ENCODE measurements at places on chromosomes 6 and 20.

GRCh38 chr6:128033156-128033555, 132.3 kb upstream of the THEMIS start:
- no peak for DNase-seq

DNA sequence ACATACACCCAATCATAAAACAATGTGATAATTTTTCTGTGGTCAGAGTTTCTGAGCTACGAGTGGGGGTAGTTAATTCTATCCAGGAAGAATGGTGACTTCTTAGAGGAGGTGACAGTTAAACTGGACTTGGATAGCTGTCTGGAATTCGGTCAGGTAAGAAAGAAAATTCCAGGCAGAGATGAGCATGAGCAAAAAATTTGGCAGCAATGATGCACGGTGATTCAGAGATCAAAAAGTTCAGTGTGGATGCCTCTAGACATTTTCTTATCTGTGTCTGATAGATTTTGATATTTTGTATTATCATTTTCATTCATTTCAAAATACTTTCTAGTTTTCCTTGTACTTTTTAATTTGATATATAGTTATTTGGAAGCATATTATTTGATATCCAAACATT, 12.0 kb downstream of the RAET1E start:
- no peak for DNase-seq

- no peak for DNase-seq
Observed at GRCh38 chr6:106890447-106890846, 84.1 kb downstream of the CD24 start.

GRCh38 chr6:139600343-139600742, 225.9 kb upstream of the CITED2 start:
- no peak for DNase-seq

GRCh38 chr20:36483919-36484808, 57.2 kb upstream of the MYL9 start:
- DNase-seq: peak; percentile 32

- DNase-seq: no peak
Observed at GRCh38 chr20:43731927-43732326, 5.1 kb upstream of the GTSF1L start.

GRCh38 chr20:2657241-2657640, 4.8 kb downstream of the NOP56 start:
- DNase-seq: no peak

GRCh38 chr6:157768304-157768703, 54.7 kb upstream of the SNX9 start:
- no peak for DNase-seq

DNA sequence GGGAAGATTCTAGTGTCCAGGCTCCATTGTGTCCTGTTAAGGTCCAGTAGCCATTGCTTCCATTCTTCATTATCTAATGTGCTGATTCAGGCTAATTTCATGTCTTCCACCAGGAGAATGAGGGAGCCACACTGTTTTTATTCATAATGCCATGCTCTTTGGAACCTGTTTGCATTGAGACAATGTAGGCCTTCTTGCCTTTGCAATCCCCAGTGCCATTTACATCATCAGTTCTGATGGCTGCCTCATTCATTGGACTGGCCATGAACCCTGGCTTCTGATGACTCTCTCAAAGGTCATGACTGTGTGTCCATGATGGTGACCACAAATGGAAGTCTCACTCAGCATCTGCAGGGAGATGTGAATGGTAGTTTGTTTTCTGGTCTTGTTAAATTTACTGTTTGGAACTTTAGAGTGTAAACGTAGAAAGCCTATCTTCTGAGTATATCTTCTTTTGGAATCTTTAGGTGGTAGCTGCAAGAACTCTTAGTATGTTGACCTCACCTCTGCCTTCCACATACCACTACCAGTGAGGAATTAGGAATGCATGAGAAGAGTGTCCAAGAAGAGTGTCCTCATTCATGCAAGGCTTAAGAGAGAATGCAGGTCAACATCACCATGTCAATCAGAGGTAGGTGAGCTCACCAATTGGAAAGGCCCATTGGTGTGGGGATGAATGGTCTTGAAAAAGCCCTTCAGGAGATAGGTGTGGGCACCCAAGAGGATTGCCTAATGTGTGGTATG, 42.9 kb upstream of the ZFP64 start:
- no peak for DNase-seq

DNA sequence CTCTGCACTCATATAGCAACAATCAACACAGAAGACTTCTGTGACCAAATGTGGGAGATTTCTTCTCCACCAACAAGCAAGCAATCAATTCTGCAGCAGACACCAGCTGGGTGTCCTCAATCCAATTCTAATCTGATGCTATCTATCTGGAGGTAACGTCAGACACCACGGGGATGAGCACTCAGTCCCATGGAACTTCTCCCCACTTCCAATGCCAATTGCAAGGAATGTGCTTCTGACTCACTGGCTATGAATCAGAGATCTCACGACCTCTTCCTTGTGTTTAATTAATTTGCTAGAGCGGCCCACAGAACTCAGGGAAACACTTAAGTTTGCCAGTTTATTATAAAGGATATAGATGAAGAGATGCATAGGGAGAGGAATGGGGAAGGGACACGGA, 103.5 kb upstream of the SIRPG start:
- DNase-seq: no peak

GRCh38 chr6:125377621-125378020, 75.9 kb upstream of the HDDC2 start:
- no peak for DNase-seq

DNA sequence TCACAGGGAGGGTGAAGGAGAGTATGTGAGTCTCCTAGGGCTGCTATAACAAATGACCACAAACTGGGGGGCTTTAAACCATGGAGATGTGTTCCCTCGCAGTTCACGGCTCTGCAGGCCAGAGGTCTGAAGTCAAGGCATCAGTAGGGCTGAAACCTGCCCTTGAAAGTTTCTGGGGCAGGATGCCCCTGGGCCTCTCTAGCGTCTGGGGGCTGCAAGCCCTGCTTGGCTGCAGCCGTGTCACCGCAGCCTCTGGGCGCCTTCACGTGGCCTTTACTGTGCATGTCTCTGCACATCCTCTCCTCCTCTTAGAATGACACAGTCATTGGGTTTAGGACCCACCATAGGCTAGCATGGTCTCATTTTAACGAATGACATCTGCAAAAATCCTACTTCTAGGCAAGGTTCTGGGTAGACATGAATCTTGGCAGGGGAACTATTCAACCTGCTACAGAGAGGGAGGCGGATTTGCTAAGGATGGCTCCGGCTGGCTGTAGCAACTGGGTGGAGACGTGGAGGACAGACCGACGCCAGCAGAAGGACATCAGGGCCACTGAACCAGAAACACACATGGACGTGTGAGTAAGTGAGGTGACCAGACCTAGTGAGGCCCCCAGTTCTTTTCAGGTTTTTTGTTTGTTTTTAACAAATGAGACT, 58.6 kb downstream of the PHACTR3 start:
- no peak for DNase-seq

DNA sequence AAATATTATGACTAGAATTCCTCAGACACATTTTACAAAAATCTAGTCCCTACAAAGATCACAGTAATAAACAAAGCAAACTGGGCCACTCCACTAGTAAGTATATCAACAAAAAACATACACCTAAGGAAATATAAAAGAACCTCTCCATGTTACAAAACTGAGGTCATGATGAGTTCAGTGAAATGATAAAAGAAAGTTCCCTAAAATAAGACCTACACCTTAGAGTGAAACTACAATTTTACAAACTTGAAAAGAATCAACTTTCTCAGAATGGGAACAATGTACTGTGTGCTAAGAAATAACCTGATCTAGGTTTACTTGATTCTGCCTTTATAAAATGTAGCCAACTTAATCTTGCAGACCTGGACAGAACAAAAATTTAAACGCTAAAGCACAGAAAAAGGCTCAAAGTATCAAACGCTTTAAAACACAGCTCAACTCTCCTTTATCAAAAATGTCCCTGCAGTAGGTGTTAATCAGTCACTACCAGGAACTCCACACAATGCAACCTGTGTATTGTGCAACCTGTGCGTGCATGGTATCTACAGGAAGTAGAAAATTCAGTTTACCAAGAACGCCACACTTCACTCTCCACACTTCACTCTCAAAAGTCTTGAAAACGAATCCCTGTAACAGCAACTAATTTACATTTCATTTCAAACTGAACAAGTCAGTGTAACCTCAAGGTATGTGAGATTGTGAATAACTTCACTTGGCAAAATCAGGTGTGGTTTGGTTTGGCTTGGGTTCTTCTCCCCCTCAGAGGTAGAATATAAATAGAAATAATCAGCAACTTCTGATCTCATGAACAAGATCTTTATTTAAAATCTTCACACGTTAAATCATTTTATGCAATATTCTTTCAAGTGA, 1.8 kb downstream of the RALGAPA2 start:
- peak; percentile 56 for DNase-seq

GRCh38 chr6:73030257-73030656, 195.0 kb downstream of the KHDC1L start:
- no peak for DNase-seq

DNA sequence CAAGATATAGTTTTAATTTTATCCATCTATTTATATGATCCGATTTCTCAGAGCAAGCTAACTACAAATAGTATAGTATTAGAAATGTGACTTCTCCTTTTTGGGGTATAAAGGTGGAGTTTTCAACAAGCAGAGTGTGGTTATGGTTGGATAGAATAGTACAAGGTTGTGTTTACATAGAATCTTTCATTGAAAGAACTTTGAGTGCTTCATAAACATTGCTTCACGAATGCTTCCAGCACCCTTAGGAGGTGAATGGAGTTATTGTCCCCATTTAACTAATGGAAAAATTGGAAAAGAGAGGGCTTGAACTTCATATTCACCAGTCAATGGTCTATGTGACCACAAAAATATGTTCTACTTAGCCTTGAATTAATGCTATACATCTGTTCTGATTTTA, 134.1 kb upstream of the CITED2 start:
- no peak for DNase-seq

DNA sequence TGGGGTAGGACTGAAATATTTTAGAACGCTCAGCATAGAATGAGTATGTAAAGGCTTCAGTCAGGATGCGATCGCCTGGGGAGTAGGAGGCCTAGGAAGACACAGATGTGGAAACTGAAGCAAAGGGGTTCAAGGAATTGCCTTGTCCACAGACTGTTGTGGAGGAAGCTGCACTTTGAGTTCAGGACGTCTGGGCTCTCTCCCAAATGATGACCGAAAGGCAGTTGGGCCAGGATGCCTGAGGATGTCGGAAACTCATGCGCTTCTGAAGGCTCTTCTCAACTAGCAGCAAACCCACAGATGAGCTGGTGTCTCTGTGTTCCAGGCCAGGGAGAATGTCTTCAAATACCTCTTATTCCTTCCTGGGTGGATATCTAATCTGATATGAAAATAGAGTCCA, 146.2 kb upstream of the SULF2 start:
- DNase-seq: no peak

GRCh38 chr6:150620763-150621162, 21.1 kb downstream of the PLEKHG1 start:
- DNase-seq: no peak

DNA sequence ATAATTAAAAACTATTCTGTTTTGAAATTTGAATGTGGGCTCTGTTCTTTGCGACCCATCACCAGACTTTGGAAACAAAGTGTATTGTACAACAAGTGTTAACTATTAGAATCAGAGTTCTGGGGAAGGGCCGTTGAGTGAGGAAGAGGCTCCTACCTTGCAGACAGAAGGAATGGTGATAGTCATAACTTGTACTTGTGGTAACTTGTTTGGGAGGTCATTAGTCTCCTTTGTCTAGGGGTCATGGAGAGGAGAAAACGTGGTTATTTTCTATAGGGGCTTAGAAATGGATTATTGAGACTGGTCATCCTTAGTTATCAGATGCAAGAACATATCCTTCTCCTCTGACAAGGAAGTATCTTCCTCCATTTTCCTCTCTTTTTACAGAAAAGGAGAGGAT, 174.8 kb downstream of the BMP2 start:
- DNase-seq: no peak

Measured in DMS153 (cell line).